Astrocyte of the spinal cord (primary cell): ENCODE measurements at places on chromosomes 1 and 21.
A peak's percentile ranks its signal among the peaks of the same experiment; 100 is the strongest.

DNA sequence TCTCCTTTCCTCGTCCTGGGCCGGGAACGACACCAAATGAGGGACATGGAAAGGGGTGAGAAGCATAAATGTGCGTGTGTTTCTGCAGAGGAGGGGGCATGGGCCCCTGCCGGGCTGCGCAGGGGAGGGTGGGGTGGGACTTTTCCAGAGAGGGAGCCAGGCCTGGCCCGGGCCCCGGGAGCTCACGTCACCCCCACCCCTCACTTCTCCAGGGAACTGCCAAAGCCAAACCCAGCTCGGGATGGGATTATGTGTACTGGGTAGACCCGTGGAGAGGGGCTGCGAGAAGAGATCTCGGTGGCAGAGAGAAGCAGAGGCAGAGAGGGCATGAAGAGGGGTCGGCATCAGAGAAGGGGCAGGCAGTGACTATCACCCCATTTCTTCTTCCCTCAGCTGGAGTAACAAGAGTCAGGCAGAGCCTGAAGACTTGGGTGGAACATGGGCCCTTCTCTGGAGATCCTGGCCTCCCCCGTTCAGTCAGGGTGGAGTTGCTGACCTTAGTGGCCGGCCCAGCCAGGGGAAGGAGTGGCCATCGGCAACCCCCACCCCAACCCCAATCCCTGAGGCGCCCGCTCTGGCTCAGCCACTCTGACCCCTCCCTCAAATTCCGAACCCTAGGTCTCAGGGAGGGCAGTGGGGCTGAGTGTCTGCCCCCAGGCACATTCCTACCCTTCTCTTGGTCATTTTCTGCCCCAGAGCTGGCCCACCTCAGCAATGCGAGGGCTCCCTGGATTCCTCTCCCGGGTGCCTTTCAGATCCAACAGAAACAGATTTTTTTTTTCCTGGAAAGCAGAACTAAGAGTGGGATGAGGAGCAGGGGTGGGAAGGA is 1.2 kb downstream of the ADAMTSL4 start:
- no peak for DNase-seq

DNA sequence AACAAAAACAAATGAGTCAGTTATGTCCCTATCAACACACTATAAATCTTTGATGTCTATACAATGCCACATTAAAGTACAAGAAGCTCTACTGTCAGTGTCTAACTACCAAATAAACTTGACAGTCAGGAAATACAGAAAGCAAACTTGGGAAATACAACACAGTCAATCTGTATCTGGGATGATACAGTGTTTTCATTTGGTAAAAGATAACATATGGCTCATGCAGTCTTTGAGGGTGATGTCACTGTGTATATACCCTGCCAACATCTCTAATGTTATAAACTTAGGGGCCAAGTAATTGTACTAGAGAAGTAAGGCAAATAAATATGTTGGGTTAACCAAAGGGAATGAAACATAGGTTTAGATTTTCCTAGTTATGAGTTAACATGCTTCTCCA is 552.5 kb upstream of the ADAMTS5 start:
- peak; percentile 87 for DNase-seq

GRCh38 chr1:182877331-182877730 is 38.2 kb downstream of the DHX9 start:
- no peak for DNase-seq

DNA sequence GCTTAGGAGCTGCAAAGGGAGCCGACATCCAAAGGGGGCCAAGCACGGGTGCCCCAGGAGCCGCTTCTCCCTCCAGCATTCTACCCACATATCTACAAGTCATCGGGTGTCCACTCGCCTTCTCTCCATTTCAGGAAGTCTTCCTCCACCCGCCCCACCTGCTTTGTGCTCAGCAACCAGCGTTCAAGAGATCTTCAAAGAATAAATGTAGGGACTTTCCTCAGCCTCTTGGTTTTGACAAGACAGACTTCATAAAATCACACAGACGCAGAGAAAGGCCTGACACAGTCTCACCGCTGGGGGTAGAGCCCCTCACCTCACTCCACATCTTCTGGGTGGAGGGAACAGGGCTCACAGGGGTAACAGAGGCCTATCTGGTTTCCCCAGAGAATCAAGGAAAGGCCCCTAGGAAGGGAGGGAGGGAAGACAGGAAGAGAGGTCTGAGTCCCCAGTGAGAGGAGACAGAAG is 49.5 kb downstream of the SSBP3 start:
- no peak for DNase-seq

DNA sequence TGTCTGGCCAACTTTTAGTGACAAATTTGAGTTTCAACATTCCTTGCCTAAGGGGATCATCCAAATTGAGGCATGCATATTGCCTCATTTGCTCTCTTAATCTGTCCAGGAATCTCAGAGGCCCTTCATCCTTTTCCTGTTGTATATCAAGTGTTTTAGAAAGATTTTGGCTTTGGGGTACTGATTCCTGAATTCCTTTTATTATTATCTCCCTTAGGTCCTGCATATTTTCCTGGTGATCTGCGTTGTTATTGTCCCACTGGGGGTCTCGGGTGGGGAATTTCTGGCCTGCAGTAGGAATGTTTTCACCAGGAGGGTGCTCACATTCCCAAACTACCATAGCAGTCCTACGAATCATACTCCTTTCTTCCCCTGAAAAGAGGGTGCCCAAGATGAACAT is 4.4 kb upstream of the AADACL3 start:
- no peak for DNase-seq

DNA sequence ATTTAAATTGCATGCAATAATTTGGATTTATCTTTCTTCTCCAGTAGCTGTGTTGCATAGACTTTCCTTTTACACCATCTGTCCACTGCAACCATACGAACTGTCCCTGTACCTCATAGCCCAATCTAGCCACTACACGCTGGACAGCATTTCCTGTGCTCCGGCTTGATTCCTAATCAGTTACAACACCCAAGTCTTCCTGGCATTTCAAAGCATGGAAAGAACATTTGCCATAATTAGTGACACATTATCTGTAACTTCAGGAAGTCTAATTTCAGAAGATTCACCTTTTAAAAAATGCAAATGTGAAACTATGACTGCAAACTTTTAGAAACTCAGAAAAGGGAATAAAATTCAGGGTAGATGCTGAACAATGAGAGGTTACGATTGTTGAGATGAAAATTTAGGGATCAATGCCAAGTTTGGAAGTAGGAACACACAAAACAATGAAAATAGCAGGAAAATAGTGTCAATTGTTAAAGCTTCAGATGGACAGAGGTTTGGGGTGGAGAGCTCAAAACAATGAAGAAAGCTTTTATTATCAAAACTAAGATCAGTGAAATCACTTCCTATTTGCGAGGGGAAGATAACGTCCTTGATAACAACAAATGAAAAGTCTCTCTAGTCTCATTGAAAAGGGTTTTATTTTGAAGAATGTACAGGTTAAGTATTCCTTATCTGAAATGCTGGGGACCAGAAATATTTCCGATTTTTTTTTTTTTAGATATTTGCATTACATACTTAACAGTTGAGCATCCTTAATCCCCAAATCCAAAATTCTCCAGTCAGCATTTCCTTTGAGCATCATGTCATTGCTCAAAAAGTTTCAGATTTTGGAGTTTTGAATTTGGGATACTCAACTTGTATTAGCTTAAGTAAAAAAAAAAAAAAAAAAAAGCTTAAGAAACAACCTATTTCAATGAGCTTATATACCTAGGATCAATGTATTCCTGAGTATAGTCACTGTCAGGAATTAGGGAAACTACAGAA is 107.3 kb downstream of the FNBP1L start:
- no peak for DNase-seq

DNA sequence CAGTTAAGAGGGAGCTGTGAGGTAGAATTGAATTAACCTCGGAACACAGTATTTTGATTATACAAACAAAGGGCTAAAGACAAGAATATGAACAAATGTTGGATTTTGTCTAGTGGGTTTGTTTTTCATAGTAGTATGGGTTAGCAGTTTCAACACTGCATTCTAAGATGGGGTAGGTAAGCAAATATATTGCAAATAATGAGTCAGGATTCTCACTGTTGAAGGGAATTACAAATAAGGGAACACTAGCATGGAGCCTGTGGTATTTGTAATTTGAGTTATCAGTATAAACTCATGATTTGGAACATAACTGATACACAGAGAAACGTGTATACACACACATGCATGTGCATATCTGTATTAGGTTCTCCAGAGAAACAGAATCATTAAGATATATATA is 44.5 kb downstream of the CD55 start:
- DNase-seq: no peak

DNA sequence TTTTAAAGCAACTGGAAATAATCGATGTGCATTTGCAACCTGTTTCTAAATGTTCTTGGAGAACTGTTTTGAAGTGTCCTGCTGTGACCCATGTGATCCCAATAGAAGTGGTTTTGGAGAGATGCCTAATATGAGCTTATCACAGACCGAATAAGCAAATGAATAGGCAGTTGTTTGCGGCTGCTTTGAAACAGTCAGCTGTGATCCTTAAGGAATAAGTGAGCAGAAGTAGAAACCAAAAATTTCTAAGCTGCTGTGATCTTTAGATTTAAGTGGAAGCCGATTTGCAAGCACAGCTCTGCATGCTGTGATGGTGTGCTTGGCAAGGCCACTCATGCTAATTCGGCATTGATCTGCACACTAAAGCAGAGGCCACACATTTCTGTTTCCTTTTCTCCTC is 329.5 kb upstream of the DUSP10 start:
- DNase-seq: peak; percentile 85

- no peak for DNase-seq
Measured at GRCh38 chr1:209370241-209370995, 213.1 kb upstream of the CAMK1G start.

GRCh38 chr21:37682966-37683365 is 233.3 kb downstream of the KCNJ6 start:
- DNase-seq: no peak

DNA sequence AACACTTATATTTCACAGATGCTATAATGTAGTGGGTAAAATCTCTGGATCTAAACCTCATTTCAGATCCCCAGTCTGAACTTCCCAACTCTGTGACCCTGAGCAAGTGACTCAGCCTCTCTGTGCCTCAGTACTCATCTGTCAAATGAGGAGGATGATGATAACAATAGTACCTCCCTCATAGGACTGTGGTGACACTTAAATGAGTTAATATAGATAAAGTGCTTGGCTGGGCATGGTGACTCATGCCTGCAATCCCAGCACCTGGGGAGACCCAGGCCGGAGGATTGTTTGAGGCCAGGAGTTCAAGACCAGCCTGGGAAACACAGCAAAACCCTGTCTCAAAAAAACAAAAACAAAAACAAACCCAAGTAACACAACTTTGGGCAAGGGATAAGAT is 4.7 kb upstream of the ECE1 start:
- DNase-seq: no peak

DNA sequence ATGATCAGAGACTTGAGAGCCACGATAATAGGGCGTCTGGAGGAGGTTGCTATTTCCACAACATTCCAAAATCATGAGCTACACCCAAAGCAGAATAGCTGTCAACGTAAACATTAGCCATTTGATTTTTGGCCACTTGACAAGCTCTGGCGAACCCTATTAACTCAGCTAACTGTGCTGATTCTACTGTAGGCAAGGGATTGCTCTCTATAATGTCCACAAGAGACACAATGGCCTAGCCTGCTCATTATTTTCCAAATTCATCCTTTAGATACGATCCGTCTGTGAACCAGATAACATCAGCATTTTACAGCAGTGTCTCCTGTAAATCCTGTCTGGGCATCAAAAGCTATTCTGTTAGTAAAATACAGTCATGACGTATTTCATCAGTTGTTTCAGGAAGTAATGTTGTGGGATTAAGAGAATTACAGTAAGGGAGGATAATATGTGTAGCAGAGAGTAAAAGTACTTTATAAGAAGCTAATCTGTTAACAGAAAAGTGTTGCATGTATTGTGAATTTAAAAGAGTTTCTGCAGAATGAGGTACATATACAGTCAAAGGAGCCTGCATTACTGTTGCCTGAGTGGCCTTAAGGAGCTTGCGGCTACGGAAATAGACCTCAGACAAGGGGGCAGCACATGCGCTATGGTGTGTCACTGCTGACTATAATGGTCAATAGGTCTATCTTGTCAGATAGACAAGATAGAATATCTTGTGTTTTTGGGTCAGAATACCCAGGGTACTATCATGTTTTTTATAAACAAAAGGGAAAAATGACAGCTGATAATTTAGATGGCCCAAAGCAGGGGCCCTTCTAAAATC is 44.9 kb upstream of the TINAGL1 start:
- DNase-seq: peak; percentile 16

DNA sequence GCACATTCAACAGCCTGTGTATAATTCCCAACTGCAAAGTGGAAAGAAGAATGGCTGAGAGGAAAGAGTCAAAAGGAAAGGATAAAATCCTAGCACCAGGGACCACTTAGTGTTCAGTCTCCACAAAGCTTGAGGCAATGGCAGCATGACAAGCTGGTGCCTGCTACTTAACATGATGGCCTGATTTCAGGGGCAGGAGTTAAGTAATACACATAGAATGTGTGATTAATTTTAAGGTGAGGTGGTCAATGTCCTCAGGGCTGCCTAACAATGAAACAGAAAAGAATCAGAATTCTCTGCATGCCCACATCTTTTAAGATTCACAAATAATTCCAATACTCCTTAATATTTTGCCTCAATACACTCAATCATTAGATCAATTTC is 8.9 kb downstream of the P3H1 start:
- DNase-seq: no peak

GRCh38 chr1:230800891-230801840 is 54.0 kb downstream of the CAPN9 start:
- peak; percentile 18 for DNase-seq

DNA sequence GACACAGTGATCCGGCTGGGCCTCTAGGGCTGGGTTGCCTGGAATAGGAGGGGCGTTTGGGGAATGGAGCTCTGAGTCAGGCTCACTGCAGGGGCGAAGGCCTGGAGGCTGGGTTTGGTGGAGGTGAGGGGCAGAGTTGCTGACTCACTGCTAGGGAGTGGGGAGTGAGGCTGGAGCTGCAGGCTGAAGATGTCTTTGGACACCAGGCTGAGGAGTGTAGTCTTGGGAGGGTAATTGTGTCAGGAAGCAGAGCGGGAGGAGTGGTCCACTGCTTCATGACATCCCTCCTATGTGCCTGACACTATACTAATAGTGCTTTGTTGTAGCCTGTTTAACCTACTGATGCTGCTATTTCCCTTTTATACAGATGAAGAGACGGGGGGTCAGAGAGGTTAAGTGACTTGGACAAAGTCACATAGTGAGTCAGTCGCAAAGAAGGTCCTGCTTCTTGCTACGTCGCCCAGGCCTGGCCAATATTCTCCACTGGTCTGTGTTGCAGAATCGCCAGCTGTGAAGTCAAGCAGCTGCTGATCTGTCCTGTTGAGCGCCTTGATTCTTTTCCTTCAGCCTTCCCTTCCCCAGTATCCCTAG is 13.6 kb downstream of the ACTL8 start:
- peak; percentile 86 for DNase-seq

- DNase-seq: no peak
Measured at GRCh38 chr1:192600275-192600674, 24.7 kb downstream of the RGS1 start.

- DNase-seq: no peak
Measured at GRCh38 chr1:211695135-211695816, 19.9 kb upstream of the NEK2 start.
